ENCODE measurements at places on chromosomes 7 and 10. TPM values are rescaled to one million over a fixed set of nuclear protein-coding genes. Genes with fewer than 3 reads are reported as not detected.

GRCh38 chr10:109784236-109784635 lies 139.1 kb downstream of the XPNPEP1 start:
- DNase-seq: peak; percentile 9

DNA sequence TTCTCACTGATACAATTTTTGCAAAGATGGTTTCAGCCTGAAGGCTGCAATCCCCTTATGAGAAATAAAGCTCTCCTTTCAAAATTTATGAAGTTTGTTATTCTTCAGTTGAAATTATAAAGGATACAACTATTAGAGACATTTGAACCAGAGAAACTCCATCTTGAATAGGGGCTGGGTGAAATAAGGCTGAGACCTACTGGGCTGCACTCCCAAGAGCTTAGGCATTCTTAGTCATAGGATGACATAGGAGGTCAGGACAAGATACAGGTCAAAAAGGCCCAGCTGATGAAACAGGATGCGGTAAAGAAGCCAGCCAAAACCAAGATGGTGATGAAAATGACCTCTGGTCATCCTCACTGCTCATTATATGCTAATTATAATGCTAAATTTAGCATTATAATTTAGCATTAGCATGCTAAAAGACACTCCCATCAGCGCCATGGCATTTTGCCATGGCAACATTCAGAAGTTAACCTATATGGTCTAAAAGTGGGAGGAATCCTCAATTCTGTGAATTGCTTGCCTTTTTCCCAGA lies 22.4 kb upstream of the IFIT1B start:
- DNase-seq: peak; percentile 66

DNA sequence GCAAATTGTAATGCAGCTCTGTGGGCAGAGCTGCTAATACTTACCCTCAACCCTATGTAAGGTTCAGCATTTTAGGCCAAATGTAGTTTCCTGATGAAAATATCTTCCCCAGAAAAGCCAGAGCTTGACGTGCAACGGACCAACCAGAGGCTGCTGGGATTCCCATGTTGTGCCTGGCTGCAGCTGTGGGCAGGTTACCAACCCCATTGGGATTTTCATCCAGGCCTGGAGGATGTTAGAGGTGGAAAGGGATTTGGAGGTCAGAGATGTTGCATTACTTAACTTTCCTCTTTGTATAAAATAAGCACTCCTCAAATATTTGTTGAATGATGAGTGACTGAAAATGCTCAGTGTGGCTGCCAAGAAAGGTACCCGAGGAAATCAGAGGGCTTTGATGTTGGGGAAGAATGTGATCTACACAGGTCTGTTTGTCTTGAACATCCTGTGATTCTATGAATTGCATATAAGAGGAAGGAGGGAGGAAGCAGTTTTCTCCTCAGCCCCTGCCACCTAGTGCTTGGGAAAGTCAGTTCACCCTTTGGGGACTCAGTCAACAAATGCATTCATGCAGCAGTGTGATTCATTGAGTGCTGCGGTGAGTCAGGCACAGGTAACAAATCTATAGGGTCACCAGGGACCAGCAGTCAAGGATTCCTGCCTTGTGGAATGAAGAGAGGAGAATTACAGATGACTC lies 487.2 kb downstream of the RPS24 start:
- DNase-seq: peak; percentile 26

DNA sequence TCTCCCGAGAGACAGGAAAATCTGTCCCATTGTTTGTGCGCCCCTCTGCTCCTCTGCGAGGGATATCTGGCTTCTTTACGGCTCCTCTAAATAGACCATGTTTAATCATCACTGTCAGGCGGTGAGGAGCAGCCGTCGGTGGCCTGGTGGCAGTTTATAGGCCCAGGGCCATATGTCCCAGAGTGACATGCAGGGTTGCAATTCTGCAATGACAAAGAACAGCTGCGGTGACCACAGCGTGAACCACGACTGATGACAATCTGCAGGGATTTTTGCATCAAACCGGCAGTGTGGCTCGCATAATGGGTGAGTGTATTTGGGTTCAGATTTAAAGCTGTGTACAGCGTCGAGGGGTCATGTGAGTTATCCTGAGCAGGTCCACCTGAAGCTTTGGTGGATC lies 41.5 kb downstream of the GATA3 start:
- no peak for DNase-seq

GRCh38 chr10:43384252-43385221 lies 13.1 kb downstream of the FXYD4 start:
- no peak for DNase-seq

The WNT8B gene
- total RNA-seq: not detected

The ANKRD61 gene
- 0.23 TPM for total RNA-seq

The ABCA13 gene
- total RNA-seq: 3.4 TPM

The PLEKHA1 gene
- total RNA-seq: 10.1 TPM

The SPDYE8 gene
- total RNA-seq: not detected
